ENCODE measurements at places on chromosomes 3 and 15. TPM values are rescaled to one million over a fixed set of nuclear protein-coding genes. Genes with fewer than 3 reads are reported as not detected.
A peak's percentile ranks its signal among the peaks of the same experiment; 100 is the strongest.

ZNF501 gene
- total RNA-seq: 5.8 TPM

DNA sequence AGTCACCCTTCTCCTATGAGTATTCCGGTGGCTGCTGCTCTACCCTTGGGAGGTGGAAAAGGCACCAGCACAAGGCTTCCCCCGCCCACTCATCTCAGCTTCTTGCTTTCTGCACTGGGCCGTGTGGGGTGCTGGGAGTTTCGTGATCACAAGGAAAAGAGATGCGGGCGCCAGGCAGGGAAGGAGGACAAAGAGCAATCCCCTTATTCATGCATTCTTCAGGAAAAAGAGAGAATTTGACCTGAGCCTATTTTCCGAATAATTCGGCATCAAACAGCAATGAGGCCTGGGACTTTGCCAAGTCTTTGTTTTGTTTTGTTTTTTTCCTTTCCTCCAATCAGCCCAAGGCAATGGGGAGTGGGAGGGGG is 102.2 kb upstream of the LPP start:
- DNase-seq: peak; percentile 87

GRCh38 chr3:63617391-63617790 is 35.1 kb upstream of the SNTN start:
- DNase-seq: no peak

GRCh38 chr3:138186803-138187295 is 252 bp upstream of the ARMC8 start:
- DNase-seq: peak; percentile 87

GRCh38 chr3:24323272-24323671 is 171.4 kb downstream of the THRB start:
- no peak for DNase-seq

DNA sequence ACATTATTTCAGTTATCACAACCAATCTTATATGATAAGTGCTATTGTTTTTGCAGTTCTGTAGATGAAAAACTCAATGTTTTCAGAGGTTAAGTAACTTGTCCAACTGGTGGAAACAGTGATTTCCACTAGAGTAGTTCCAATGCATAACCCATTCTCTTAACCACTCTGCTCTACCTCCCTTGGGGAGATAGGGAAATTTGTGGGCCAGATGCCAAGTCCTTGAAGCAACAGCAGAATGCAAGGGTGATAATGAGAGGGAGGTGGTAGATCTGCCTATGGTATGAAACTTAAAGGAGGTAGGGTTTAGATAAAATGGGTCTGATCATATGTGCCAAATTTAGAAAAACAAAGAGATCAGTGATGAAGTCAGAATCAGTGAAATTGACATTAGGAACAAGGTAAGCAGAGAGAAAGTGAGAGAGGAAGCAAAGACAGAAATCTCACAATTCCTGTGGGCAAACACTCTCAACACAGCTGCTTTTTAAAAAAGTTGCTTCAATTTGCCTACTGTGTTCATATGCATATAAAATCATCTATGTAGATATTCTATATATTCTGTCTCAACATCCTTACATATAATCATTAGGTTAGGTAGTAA is 50.5 kb upstream of the UBP1 start:
- DNase-seq: no peak

- DNase-seq: no peak
Measured at GRCh38 chr3:56747150-56747549, 54.6 kb downstream of the ARHGEF3 start.

- DNase-seq: no peak
Measured at GRCh38 chr15:86002444-86002843, 77.2 kb upstream of the AGBL1 start.

All from lower leg skin (tissue), 4 donors.